Muscle of back (tissue), 13 donors: ENCODE measurements at places on chromosomes 4 and X.

- DNase-seq = no peak
These were observed 15.5 kb downstream of the CPE start for GRCh38 chr4:165394275-165394674.

DNA sequence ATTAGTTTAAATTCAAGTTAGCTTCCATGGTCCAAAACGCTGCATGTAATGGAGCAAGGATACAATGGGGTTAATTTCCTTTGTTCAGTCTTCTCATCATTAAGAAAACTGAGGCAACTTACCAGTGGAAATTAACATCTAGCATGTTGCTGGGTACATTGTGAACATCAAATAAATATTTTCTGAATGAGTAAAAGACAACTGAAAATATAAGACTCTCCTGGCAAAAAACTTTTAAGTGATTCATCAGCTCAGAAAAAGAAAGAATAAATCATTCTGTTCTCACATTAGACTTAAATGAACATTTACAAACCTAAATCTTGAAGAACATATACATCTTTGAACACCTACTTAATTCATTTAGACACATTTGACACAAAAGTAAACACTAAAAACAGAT is 138.4 kb upstream of the ETNPPL start:
- no peak for DNase-seq

DNA sequence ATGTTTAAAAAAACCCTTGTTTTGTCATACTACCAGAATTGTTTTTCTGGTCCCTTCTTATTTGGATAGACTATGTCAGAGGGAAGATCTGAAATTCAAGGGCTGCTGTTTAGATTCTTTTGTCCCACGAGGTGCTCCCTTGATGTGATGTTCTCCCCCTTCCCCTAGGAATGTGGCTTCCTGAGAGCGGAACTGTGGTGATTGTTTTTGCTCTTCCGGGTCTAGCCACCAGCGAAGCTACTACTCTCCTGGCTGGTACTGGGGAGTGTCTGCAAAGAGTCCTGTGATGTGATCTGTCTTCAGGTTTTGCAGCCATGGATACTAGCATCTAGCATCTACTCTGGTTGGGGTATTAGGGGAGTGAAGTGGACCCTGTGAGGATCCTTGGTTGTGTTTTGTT is 271.1 kb downstream of the DCAF12L2 start:
- no peak for DNase-seq

DNA sequence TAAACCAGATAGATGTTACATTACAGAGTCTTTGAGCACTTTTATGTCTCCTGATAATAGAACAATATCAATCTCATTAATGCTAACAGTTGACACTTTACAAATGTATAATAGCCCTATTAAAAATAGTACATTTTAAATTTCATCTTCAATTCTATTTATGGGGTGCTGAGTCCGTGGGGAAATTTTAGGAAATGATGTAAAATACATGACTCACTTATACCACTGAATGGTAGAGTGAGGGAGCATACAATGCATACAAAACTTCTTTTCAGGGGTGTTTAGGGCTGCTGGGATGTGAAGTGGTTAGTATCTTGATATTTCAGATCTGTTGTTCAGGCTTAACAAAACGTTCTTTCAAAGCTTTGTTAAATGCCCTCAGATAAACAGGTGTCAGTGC is 696.2 kb downstream of the TRAM1L1 start:
- DNase-seq = no peak

- no peak for DNase-seq
These were observed 114.3 kb upstream of the NAP1L5 start for GRCh38 chr4:88811904-88812303.
